ENCODE measurements at places on chromosomes 6 and 20.

DNA sequence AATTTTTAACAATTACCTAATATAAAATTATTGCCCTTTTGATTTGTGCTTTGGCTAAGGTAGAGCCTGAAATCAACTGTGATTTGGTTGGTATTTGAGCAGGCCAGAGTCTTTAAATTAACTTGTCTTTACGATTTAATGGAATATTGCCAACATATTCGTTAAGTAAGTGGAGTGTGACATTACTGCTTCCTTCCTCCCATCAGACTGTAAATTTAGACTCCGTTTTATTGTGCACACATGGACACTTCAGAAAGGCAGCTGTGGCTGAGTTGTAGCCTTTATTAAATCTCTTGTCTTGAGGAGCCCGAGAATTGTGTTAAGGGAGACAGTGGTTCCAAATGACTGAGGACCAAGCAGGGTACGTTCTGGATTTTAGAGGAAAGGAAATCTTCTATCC is 57.4 kb downstream of the CAP2 start:
- peak; percentile 1 for DNase-seq

- DNase-seq = peak; percentile 47
Measured at GRCh38 chr6:36827261-36828079, 11.8 kb downstream of the CPNE5 start.

GRCh38 chr20:18634501-18634900 is 46.6 kb downstream of the DTD1 start:
- DNase-seq = no peak

- peak; percentile 18 for DNase-seq
Measured at GRCh38 chr6:87641065-87641692, 51.2 kb downstream of the ORC3 start.

DNA sequence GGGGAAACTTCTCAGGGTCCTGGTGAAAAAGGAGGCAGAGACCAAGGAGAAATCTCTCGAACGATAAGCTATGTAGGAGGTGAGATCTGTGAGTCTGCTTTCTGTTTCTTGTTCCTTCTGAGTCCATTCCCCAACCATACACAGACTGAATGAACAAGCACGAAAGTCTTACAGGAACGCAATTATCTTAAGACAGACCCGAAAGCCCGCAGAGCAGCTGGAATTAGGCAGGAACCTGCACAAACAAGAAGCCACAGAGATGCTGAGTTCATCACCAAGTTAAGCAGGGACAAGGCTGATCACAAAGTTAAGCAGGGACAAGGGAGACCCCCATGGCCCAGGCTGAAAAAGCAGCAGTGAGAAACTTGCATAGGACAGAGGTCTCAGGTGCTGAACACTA is 21.4 kb upstream of the NELFCD start:
- DNase-seq = no peak

DNA sequence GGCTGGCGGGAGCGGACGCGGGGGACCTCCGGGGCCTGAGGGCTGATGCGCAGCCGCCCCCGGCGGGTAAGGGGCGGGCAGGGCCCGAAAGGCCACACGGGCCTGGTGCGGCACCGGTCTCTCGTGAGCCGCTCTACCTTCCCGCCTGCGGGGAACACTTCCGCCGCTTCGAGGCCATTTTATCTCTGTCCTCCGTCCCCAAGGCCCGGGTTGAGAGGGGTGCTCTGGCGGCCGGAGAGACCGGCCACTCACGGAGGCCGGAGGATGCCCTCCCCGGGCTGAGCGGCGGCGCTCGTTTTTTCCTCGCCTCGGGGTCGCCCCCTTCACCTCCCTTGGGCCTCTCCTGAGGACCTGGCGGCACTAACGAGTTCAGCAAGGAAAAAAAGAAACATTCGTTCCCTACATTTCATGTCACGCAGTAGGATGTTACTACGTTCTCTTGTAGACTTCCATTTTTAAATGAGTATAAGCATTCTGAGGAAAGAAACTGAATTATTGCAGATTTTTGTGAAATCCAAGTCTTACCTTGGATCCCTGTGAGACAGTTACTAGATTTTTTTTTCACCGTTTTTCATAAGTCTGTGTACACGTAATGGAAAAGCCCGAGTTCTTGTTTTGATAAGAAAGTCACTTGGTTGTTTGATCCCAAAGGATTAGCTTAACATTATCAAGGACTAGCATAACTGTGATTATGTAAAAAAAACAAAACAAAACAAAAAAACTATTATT is 575 bp downstream of the WTAP start:
- no peak for DNase-seq

GRCh38 chr6:54267798-54268197 is 40.4 kb upstream of the TINAG start:
- DNase-seq = peak; percentile 52

GRCh38 chr6:7426447-7427169 is 37.0 kb downstream of the RIOK1 start:
- DNase-seq = no peak

- DNase-seq = peak; percentile 64
Measured at GRCh38 chr6:39451831-39452230, 129.3 kb upstream of the KCNK16 start.

- DNase-seq = no peak
Measured at GRCh38 chr6:90368601-90369000, 72.0 kb upstream of the BACH2 start.

DNA sequence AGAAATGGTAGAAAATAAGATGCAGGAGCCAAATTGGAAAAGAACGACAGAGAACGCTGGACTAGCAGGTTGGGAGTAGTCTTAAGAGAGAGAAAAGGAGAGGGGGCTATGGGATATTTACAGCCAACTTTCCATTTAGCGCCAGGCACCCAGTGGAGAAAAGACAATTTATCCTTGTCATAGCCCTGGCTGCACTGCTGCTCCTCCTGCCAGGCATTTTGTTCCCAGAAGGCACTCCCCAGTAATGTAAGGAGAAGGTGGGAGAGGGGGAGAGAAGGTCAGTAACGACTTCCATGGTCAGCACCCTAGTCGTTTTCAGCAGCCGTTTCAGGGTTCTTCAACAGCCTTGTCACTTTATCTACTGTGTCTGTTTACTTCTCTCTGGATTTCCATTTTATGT is 159.0 kb downstream of the TRMT11 start:
- no peak for DNase-seq

GRCh38 chr20:1535420-1536175 is 21.9 kb downstream of the SIRPD start:
- no peak for DNase-seq

DNA sequence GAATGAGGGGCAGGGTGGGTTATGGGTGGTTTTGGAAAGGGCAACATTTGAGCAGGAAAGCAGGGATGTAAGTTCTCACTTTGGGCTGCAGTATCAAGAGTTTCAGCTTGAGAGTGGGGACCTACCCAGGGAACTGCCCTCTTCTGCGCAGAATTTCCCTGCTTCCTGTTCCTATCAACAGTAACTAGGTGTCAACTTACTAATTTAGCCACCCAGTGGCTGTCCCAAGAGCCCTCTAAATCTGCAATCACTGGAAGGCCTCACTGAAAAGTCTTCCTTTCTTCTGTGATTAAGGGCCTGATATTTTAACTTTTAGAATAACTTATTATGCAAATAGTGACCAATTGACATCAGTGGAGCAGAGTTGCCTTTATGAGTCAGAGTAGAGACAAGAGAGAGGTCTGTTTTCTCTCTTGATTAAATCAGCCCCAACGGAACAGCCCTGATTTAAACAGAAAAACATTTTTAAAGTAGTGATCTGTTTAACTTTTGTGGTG is 118.2 kb upstream of the RIPOR2 start:
- peak; percentile 17 for DNase-seq

DNA sequence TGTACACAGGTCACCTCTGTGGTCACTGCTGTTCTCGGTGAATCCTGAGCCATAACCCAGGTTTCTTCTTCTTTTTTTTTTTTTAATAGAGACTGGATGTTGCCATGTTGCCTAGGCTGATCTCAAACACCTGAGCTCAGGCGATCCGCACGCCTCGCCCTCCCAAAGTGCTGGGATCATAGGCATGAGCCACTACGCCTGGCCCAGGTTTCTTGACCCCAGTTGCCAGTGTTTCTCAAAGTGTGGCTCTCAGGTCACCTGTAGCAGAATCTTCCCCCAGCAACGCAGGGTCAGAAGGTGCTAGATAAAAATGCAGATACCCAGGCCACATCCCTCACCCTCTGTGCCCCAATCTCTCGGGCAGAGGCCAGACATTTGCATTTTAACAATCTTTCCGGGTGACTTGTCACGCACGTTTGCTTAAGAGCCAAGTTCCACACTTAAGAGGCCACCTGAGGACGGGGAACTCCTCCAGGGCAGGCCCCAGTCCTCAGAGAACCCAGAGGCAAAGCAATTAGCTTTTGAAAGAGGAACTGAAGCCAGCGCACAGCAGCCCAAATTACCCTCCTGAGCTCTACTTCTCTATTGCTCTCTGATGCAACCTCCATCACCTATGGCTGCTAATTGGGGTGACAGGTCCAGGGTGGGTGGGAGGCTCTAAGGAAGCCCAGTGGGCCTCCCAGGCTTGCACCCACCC is 81.8 kb downstream of the NFATC2 start:
- no peak for DNase-seq

DNA sequence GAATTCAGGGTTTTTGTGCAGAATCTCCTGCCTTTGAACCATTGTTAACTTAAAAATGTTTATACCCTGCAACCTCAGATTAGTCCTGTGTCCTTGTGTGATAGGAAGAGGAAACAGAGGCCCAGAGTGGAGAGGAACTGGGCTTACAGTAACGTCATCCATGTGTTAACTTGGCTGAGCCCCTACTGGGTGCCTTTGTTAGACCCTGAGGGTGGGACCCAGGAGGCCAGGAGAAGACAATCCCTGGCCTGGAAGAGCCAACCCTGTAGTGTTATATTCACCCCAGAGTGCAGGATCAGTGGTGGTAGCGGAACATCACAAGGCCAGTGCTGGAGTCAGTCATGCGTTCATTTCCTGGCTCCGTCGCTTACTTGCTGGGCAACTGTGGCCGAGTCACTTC is 10.6 kb downstream of the MYLK2 start:
- DNase-seq = peak; percentile 41

- no peak for DNase-seq
Measured at GRCh38 chr6:138206862-138207261, 11.4 kb downstream of the PBOV1 start.

DNA sequence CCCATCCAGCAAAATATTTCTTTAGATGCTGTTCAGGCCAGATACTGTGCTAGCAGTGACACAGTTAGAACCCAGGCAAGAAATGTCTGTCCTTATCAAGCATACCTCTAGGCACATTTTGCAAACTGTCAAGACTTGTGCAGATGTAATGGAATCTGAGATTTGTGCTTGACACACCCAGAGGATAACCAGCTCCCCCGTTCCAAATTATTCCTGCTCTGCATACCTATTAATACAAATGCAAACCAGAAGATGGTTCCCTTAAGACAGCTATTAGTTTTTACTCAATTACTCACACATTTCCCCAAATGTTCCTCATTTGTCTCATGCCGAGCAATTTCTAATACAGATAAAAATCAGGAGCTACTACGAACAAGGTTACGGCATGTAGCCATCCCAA is 40.4 kb downstream of the ATXN1 start:
- no peak for DNase-seq

GRCh38 chr6:118649918-118650581 is 1.3 kb downstream of the CEP85L start:
- no peak for DNase-seq

DNA sequence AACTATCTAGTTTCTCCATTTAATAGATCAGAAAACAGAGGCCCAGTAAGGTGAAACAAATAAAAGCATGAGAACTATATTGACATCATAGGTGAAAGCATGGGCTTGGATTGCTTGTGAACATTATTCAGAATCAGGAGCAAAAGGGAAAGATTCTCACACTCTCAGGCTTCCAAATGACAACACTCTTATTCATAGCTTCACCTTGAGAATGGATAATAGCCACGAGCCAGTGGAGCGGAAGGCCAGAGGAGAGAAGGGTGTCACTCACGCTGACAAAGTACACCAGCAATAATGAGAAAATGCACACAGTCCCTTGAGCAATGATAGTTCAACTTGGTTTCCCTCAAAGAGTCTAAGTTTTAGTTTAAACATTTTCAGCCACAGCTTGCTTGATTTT is 339.0 kb downstream of the TPBG start:
- DNase-seq = peak; percentile 82

DNA sequence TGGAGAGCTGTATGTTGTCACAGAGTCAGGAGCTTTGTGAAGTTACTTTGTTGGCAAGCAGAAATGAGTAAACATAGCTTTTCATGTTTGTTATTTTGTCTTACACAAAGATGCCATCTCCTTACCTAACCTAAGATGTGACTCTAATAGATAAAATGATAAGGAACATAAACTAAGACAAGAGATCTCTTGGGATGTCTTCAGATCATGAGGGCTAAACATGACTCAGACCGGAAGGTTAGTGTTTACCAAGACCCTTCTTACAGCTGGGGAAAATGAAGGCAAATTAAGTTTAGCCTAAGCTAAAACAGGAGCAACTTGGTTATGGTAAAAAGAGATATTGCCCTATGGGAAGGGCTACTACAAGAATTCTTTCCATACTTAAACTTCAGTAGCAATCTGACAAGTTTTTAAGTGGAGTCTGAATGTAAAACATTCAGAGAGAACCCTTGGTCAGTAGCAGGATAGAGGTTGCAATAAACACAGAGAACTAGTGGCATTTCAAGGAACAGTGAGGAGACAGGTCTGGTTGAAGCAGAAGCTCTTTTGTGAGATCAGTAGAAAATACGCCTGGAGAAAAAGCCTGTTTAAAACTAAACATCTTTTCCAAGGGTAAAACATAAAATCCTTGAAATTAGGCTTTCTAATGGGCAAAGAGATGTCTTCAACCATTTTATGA is 29.9 kb downstream of the SGK1 start:
- DNase-seq = peak; percentile 1

- no peak for DNase-seq
Measured at GRCh38 chr20:35750611-35751010, 8.6 kb upstream of the RBM39 start.

DNA sequence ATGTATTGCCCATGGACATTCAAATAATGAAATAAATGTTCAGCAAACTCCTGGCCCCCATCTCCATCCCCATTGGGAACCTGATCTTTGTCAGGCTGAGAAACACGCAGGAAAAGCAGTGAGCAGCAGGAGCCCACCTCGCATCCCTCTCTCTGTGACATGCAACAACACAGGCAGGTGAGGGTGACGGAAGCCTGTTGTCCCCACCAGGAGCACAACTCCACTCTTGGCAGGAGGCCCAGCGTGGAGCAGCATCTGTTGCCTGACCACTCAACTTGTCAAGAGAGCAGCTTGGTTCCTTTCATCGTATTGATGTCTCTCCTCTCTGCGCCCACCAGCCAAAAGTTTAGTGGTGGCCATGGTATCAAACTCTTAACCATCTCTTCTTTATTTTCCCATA is 586.9 kb upstream of the ARID1B start:
- DNase-seq = no peak

DNA sequence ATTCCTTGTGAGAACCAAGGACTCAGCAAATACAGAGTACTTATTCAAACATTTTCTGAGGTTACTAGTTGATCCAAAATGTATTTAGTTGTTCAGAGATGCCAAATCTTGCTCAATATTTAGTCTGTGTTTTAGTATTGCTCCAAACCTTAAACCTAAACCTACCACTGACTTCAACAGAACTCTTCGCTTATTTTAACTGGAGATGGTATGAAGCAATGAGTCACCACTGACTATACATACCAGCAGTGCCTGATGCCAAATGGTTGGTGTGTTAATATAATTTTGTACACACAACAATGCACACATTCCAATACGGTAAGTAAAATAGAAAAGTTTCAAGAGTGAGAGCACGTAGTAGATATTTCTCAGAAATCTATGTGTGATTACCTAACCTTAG is 1.9 kb upstream of the SPTLC3 start:
- DNase-seq = no peak

Data from kidney tubule cell (primary cell).